ENCODE measurements at places on chromosomes 12 and 14.

- peak; percentile 54 for DNase-seq
Observed at GRCh38 chr12:46675736-46676135, 150.1 kb downstream of the SLC38A4 start.

GRCh38 chr12:8662593-8662992 lies at the start of gene MFAP5:
TSS of gene MFAP5 (minus strand) at chr12:8662826. CDS start at chr12:8662104, 722 bp downstream.
- peak; percentile 88 for DNase-seq

DNA sequence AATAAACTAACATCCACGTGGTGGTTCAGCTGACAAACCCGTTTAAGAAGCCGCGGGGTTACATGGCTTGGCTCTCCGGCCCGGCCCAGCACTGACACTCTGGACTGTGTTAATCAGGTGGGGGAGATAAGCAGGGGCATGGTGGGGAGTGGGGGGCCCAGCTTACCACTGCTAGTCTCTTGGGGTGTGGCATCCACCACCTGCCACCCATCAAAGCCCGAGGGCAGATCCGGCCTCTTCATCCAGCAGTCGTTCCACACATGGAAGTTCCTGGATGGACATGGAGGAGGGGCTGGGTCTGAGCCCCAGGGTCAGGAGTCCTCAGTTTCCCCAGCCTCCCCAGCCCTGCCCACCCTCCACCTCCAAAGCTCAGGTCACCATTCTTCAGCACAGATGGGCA lies 4.9 kb downstream of the TGM1 start:
- DNase-seq: no peak

- DNase-seq: no peak
Observed at GRCh38 chr12:14689144-14689543, 7.3 kb downstream of the GUCY2C start.

DNA sequence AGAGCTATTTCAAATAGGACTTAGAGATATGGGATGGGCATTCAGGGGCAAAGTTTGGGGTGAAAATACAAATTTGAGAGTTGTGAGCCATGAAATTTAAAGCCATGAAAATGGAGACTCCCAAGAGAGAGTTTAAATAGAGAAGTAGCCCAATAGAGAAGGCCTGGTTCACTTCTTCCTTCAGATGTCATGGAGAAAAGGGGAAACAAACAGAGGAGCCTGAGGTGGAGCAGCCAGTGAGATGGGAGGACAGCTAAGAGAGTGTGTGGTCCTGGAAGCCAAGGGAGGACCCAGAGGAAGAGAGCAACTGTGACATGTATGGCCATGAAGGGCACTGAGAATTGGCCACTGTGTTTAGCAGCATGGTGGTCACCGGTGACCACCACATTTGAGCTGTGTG lies 12.3 kb upstream of the DYNLL1 start:
- no peak for DNase-seq

DNA sequence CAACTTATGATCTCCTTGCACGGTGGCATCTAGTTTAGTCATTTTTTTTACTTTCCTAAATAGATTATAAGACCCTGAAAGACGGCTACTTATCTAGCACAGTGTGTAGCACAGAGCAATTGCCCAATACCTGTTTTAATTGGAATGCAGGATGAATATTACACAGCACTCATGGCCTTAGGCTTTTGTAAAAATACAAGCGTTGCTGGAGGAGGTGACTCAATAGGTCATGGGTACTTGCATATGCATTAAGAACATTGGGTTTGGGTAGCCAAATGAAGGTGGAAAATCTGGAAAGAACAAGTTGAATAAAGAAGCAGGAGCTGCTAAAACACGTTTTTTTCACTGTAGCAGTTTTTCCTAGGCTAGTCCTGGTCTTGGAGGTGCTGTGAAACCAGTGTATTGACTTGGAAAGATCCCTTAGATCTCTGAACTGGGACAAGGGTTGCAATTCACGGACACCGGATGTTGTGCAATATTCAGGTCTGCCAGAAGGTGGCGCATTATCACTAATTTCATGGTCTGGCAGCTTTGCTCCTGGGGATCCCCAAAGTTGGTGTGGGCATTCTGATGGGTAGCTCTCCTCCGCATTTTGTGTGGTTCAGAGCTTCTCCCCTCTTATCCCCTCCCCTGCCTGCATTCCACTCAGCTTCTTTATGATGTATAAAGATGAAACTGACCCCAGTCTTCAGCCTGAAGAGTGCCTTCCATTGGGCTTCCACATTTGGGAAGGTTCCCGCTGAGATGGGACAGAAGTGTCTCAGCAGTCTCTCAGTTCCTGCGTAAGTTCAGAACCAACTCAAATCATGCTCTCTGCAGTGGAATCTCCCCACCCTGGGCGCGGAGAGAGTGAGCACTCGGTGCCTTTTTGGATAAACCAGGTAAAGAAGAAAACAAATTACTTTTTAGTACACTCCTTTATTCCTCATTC lies 278.3 kb downstream of the NRXN3 start:
- DNase-seq: peak; percentile 36

DNA sequence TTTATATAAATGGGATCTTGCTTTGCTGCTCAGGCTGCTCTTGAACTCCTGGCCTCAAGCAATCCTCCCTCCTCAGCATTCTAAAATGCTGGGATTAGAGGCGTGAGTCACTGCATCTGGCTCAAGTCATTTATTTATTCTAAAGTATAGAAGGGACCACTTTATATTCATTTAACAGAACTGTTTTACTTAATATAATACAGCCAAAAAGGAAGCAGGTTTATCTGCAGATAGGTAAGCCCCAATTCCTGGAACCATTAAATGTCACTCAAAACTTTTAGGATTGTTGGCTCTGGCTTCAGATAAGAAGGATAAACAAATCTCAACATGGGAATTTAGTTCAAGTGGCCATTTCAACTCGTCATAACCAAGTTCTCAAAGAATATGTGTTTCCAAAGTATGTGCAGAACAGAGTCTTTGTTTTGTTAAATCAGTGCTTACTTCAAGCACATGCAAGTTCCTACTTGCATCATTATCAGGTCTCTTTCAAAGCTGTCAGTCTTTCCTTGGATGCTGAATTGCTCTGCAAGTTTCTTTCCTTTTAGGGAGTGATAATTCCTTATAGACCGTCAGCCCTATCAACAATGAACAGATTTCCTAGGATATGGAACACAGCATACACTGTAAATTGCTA lies 60.4 kb downstream of the KITLG start:
- peak; percentile 27 for DNase-seq

DNA sequence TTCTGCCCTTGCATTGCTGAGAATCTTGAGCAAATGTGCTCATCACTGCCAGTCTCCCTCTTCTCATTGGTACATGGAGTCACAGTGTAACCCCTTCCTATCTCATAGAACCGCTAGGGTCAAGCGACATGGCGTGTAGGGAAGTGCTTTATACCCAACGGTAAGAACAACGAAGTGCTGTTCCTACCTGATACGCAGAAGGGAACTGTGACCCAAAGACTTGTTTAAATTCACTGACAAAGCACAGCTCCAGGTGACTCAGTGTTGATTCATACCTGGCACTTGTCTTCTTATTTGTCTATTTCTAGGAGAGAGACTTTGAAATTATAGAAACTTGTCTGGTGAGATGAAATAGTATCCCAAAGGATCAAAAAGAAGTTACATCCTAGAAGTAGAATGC lies 53.7 kb downstream of the FBXL14 start:
- no peak for DNase-seq

GRCh38 chr14:60165547-60165876 lies 314 bp upstream of the DHRS7 start:
- DNase-seq: no peak

GRCh38 chr12:41188058-41188840 lies at the start of gene PDZRN4:
TSS of gene PDZRN4 (plus strand) at chr12:41188320.
- no peak for DNase-seq

GRCh38 chr14:35964697-35965286 lies 138.7 kb downstream of the BRMS1L start:
- DNase-seq: no peak

DNA sequence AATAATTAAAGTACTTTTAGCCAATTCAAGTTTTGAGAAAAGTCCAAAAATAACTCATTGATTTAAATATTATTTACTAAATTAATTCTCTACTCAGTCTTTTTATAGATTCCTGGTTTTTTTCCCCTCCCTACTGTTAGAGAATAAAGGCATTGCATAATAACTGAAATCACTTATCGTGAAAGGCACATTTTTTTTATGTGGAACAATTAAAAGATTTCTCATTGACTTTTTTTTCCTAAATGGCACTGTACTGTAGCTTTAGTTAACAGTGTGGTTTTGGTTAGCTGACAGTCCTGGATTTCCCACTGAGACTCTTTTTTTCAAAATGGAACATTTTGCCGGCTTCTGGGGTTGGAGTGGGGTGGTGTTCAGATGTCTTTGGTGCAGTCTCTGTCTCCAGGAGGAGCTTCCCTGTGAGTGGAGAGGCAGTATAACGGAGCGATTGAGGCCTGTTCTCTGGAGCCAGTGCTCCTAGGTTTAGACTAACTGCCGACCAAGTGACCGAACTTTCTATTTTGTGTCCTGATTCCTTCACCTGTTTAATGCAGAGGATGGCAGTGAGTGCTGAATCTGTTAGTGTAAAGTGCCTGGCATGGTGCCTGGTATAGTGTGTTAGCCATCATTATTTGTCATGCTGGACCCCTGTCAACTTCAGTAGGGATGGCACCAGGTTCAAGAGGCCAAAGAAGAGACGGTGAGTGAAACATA lies 117.7 kb downstream of the ADCK1 start:
- DNase-seq: no peak

GRCh38 chr12:105487963-105488362 lies 157.5 kb downstream of the C12orf75 start:
- no peak for DNase-seq

DNA sequence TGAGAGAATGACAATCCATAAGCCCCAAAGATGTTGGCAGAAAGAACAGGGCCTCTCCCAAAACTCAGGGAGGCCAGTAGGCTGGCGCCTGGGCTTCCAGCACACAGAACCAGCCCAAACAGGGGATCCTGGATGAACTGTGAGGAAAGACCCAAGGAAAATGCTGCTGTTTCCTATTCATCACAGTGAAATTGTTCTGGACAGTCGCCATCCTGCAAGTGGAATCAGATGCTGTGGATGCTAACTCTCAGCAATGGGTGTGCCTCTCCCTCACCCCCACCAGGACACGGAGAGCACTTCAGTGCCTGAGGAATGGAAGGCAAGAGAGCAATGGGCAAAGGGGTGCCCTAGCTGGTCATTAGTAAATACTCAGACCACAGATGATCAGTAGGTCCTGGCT lies 80.8 kb downstream of the ANO2 start:
- no peak for DNase-seq

GRCh38 chr12:3755898-3756297 lies 3.0 kb upstream of the CRACR2A start:
- no peak for DNase-seq

GRCh38 chr14:62213516-62213915 lies 451.3 kb downstream of the SNAPC1 start:
- peak; percentile 27 for DNase-seq

DNA sequence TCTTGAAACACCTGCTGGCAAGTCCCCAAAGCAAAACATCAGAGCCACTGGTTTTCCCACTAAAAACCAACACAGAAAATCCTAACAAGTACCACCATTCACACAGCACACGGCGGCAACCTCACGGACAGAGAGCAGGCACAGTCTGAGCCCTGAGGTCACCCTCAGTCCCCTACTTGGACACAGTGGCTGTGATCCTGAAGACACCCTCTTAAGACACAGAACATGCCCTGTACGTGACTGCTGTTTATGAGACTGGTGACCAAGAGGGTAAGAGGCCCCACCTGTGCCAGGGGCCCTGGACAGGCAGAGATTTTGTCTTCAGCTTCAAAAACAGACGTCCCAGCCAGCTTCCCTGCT lies 29.6 kb downstream of the HIP1R start:
- DNase-seq: no peak

- DNase-seq: no peak
Observed at GRCh38 chr12:27645671-27646070, 50.6 kb upstream of the REP15 start.

DNA sequence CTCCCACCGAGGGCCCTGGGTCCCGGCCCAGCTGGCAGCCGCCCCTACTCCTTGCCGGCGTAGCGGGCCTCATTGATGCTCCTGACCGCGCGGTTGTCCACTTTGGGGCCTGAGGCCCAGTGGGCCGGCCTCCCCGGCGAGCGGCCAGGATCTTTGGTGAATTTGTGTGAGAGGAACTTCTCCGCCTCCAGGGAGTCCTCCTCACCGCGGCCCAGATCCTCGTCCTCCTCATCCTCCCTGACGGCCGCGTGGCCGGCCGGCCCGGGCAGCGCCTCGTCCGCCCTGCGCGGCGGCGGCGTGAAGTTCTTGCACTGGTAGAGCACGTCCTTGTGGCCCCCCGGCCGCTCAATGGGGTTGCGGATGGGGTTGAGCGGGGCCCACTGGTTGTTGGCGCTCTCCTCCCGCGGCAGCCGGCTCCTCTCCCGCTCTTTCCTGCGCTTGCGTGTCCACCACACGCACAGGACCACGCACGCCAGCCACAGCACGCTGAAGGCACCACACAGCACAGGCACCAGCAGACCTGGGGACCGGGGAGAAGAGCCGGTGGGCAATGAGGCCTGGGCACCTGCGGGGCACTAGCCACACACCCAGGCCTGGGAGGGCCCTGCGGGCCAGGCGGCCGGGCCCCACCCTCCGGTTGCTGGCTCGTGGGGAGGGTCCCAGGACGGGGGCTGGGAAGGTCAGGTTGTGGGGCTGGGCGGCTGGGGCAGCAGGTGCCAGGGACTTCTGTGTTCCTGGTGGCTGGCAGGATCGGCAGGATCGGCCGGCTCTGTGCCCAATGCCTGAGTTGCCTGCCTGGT lies 25.7 kb downstream of the JAG2 start:
- no peak for DNase-seq

DNA sequence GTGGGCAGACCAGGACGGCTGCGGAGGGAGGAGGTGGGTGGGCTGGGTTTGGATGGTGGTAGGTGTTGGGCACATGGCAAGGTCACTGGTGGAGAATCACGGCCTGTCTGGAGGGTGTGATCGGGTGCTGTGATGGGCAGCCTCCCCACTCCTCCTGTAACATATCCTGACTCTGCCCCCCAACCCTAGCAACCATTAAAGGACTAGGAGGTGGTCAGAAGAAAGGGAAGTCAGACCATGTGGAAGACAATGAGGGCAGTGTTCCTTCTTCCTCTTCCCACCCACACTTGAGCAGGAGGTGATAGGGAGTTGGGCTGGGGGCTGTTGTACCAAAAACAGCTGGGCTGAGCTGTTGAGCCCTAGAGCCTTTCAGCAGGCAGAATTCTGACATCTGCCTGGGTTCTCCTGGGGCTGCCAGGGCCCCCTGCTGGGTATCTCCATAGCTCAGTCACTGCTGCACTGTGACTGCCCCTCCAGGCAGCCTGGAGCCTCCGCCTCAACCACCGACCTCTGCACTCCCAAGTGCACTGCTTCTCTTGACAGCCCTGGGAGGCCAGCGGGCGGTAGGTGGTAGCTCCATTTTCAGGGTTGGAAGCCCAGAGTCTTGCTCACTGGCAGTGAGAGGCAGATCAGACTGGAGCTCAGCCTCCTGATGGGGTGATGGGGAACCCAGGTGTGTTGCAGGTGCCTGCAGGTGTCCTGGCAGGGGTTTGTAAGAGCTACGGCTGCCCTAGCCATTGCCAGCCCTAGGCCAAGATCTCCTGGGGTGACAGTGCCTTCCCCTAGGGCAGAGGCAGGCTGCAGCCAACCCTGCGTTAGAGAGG lies 15.4 kb downstream of the VASH1 start:
- no peak for DNase-seq
